ENCODE measurements at places on chromosomes 3 and 15.

DNA sequence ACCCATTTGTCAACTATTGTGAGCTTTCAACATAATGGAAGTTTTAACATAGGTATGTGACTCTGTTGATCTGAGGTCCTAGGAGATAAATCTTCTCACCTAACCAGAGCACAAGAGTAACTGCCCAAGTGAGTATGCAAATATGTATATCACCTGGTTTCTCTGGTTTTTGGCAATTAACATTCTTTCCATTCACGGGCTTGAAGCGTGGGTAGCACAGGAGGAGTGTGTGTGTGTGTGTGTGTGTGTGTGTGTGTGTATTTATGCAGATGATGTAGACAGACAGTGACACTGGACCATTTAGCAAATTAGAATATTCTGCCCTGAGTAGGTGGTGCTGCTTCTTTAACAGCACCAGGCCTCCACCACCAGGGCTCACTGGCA lies 15.0 kb downstream of the EPHB1 start:
- no peak for DNase-seq

- no peak for DNase-seq
Measured at GRCh38 chr3:162521669-162522068, 1025.1 kb downstream of the OTOL1 start.

DNA sequence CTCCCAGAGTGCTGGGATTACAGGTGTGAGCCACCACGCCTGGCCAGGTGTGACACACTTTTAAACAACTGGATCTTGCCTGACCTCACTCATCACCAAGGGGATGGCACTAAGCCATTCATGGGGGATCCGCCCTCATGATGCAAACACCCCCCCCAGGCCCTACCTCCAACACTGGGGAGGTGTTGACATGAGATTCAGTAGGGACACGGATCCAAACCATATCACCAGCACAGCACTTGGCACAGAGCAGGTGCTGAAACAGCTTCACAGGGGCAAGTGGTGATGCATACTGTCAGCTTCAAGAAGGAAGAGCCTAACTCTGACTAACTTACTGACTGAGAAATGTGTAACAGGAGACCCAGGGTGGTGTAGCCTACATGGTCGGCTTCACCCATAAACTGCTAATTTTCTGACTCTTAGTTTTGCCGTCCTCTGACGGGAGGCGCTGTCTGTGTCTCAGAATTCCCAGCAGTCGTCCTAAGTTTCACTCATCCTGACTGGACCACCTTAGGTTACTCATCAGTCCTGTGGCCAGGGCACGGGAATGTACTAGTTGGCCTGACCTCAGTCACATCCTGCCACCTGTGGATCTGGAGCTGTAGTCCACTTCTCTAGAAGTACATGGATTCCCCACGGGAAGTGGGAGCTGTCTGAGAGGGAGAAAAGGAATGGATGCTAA lies 81.9 kb upstream of the PLXNA1 start:
- no peak for DNase-seq

DNA sequence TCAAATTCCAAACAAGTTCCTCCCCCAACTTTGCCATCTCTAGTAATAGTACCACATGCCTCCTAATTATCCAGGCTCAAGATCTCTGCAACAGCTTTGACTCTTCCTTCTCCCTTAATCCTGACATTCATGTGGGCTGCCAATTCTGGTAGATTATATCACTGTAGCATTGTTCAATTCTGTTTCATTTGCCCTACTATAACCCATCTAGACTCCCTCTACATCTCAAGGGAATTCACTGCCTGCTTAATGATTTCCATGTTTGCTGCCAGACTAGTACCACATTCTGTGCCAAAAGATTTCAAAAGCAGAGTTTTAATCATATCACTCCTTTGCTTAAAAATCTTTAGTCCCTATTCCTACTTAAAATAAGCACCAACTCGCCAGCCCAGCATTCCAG lies 34.6 kb upstream of the PPIB start:
- DNase-seq = no peak

GRCh38 chr15:100601163-100601562 lies 821 bp downstream of the LINS1 start:
- peak; percentile 25 for DNase-seq

DNA sequence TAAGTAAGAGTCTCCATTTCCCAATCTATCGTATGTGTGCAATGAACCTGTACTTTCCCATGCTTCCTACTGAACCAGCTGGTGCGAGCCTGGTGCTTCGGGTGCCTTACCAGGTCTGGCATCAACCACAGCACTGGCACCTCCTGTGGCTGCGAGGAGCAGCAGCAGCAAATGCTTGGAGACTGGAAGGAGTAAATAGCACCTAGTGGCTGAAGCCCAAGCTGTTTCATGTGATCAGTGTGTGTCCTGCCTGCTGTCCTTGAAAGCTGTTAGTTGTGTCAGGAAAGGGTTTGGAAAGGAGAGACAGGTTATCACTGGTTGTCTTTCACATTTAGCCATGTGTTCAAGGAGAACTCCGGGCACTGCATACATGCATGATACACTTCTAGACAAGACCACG lies 31.8 kb downstream of the PCOLCE2 start:
- no peak for DNase-seq

DNA sequence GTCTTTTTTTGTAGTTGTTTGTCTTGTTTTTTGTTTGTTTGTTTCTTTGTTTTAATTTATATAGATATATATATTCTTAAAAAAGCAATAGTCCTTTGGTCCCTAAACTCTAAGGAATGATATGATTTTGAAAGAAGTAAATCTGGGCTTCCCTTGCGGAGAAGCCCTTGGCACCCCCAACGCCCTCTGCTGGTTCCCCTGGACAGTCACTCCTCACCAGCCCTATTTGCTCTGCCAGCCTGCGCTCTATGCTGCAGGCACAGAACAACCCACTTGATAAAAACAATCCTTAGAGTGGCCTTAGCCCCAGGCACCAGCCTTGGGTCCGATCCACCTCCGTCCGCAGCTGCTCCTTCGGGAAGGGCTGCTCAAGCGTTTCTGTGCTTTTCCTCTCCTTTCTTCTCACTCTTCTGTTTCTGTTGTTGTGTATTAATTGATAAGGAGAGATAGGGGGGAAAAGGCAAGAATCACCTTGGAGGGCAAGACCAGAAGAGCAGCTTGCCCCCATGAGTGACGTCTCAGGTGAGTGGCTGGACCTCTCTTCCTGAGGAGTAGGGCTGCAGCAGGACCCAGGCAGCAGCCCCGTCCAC lies 13.7 kb upstream of the PARP6 start:
- DNase-seq = peak; percentile 13

GRCh38 chr3:42685891-42686820 lies 819 bp downstream of the KLHL40 start:
- no peak for DNase-seq

DNA sequence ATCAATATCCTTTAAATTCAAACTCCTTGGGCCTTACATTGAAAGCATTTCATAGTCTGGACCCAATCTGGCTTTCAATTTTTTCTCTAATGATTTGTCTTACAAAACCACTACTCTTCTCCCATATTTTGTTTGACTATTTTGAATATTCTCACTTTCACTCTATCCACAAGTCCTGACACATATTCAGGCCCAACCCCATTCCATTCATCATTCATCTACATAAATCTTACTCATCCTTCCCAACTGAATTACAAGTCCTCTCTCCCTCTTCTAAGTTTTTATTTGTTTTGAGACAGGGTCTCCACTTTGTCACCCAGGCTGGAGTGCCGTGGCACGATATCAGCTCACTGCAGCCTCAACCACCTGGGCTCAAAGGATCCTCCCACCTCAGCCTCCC lies 43.6 kb downstream of the TOP2B start:
- DNase-seq = no peak

- DNase-seq = no peak
Measured at GRCh38 chr3:184552296-184552695, 9.3 kb upstream of the EPHB3 start.

DNA sequence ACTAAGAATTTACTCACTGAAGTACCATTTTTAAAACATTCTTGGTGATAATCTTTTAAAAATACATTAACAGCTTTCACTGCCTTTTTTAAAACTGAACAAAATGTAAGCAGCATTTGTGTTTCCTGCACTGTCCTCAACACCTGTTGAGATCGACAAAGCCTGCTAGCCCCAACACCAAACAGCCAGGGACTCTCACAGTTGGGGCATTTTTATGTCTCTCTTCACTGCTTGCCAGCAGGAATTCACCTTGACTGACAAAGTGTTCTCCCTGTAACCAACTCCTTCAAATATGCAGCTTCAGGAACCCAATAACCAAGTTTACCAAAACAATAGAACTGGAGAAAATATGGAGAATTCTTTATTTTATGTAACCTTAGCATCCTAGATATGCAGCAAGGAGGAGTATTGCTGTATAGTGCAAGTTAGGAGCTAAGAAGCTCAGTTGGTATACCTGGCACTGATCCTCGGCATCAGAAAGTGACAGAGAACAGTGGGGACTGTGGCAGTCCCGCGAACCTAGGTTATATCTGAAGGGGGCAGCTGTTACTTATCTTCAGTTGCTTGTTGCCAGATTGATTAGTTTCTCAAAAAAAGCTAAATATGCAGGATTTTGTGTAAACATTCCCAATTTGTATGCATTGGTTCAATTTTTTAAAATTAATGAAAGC lies 223.6 kb downstream of the CDIN1 start:
- no peak for DNase-seq

- no peak for DNase-seq
Measured at GRCh38 chr15:95292785-95293450, 1037.6 kb upstream of the NR2F2 start.

GRCh38 chr3:70245746-70246525 lies 66.5 kb downstream of the MDFIC2 start:
- no peak for DNase-seq

- DNase-seq = no peak
Measured at GRCh38 chr3:134941820-134942219, 146.8 kb downstream of the EPHB1 start.

DNA sequence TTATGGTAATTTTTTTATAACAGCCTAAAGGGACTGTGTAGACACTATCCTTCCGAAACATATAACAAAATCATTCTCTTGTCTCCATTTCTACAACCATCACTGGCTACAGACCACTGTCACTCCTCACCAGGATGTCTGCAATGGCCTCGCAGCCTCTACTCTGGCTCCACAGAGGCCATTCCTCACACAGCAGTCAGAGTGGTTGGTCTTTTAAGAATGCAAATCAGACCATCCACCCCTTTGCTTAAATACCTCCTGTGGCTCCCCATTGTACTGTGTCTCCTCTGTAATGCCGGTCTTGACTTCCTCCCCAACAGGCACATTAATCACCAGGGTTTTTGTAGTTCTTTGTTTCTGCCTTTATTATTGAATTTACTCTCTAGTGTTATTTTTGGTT lies 344.8 kb downstream of the ERC2 start:
- no peak for DNase-seq

DNA sequence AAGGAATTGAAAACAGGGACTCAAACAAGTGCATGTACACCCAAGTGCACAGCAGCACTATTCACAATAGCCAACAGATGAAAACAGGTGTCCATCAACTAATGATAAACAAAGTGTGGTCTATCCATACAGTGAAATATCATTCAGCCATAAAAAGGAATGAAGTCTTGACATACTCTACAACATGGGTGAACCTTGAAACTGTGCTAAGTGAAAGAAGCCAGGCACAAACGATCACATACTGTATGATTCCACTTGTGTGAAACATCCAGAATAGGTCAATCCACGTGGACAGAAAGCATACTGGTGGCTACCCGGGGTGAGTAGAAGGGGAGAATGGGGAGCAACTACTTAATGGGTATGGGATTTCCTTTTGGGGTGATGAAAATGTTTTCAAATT lies 29.6 kb upstream of the PLXND1 start:
- DNase-seq = no peak

DNA sequence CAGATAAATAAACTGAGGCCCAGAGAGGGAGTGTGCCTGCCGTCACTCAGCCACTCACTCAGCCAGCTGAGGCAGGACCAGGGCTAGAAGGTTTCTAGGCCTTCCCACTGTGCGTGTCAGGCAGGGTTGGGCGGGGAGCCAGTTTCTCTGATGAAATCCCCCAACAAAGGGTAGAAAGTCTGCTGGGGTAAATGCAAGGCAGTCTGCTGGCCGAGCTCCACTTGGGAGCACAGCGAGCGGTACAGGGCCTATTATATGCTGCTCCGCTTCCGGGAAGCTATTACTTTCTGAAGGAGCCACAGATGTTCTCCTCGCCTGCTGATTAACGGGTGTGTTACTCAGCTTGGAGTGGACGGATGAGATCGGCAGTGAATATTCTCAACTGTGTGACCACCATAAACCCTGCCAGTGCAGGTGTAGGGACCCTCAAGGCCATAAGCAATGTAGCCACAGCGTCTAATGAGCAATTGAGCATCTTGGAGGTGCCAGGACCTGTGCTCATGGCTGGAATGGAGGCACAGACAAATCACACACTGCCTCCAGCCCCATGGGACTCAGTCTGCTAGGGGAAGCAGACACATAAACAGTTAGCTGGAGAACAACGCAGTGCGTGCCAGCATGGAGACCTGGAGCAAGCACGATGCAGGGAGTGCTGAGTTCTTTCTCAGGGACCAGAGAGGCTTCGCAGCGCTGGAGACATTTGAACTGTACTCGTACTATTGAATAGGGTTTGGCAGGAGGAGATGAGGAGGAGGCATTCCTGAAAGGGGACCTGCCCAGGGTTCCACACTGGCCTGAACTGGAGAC lies 42.1 kb downstream of the CORO2B start:
- no peak for DNase-seq

GRCh38 chr3:141227752-141228151 lies 3.9 kb upstream of the PXYLP1 start:
- no peak for DNase-seq

GRCh38 chr3:185728630-185729336 lies 96.1 kb downstream of the IGF2BP2 start:
- no peak for DNase-seq

DNA sequence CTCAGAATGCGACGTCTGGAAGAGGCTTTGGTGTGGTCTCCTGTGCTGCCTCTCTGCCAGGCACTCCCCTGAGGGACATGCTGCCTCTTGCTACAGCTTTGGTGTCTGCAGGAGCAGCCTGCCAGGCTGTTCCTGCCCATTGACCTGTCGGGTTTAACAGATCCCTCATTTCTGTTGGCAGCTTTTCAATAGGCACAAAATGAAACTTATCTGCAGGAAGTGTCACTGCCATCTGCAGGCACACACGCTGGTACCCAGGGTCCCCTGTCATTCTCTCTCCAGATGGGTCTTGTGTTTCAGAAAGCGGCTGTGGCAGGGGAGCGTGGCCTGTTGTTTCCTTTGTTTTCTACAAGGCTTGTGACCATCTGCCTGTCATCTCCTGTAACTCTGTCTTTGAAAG lies 328.3 kb upstream of the CHRM5 start:
- no peak for DNase-seq

GRCh38 chr3:123002100-123002748 lies 25.3 kb downstream of the SEMA5B start:
- DNase-seq = no peak

DNA sequence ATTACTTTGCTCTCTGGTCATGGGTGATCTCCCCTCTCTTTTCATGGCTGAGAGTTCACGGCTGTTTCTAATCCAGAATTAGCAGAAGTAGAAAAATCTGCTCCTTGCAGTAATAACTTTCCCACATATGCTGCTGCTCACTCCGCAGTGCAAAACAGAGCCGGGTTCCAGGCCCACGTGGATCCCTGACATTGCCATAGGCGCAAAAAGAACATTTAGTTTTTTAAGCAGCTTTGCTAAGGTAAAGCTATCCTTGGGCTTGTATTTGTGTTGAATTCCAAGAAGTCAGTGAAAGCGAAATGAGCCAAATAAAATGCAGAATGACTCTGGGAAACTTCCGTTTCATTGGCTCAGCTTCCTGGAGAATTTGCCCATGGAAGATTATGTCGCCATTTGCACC lies 633.7 kb upstream of the SUCLG2 start:
- no peak for DNase-seq

GRCh38 chr3:69119681-69120080 lies 2.7 kb downstream of the LMOD3 start:
- no peak for DNase-seq

- no peak for DNase-seq
Measured at GRCh38 chr15:64216730-64217428, 54.1 kb upstream of the PPIB start.
